Esophagus squamous epithelium (tissue), 5 donors: ENCODE measurements at places on chromosomes 4 and X. TPM values are rescaled to one million over a fixed set of nuclear protein-coding genes. Genes with fewer than 3 reads are reported as not detected.
A peak's percentile ranks its signal among the peaks of the same experiment; 100 is the strongest.

DNA sequence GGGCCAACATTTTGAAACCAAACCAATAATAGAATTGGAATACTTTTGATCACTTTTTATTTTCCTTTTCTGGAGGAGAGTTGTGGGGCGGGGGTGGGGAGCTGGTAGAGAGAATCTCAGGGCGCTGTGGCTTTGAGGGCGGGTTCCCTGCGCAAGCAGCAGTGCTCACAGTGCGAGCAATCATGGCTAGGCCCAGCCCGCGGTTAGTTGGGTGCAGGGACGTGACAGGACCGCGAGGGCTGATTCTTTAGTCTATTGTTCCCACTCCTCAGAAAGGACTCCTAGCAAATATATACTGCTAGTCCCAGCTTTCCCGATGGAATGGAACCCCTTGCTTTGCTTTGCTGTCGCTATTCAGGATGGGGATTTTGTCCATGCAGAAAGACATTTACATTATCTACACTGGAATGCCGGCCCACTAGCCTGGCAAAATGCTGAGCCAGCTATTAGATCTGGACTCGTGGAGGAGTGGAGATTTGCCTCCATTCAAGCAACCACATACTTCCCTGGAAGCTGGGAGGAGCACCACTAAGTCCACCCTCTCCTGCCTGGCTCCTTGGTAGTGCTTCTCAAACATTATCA is 23.9 kb upstream of the APLN start:
- H3K27me3 ChIP-seq = no peaks in the 10 kb centered on the region
- H3K36me3 ChIP-seq = no peaks in the 10 kb centered on the region
- peaks cover 22% of the 10 kb centered on the region for H3K4me1 ChIP-seq
- DNase-seq = no peak
- peak overlapping the region; percentile 59 for H3K27ac ChIP-seq

GRCh38 chr4:83217721-83218522 is 66.7 kb downstream of the COQ2 start:
- H3K4me3 ChIP-seq = no peak overlapping the region
- H3K4me1 ChIP-seq = peaks cover 29% of the 10 kb centered on the region
- no peak for DNase-seq
- H3K27me3 ChIP-seq = no peaks in the 10 kb centered on the region

DNA sequence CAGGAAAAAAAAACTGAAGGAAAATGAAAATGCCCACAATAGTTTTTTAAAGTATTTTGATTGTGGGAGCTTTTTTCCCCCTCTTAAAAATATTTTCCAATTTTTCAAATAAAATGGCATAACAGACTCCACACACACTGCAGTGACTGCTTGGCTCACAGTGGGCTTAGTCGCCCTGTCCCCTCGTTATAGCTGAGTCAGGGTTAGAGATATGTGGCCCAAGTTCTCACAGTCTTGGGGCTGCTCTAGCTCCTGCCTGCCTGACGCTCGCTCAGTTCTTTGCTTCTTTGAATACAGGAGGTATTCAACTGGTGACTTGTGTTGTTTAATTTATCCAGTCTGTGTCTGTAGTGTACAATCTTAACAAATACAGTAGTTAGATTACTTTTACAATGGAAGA is 47.7 kb downstream of the BEND2 start:
- H3K4me3 ChIP-seq = no peak overlapping the region
- H3K36me3 ChIP-seq = no peaks in the 10 kb centered on the region
- H3K27ac ChIP-seq = no peak overlapping the region
- H3K4me1 ChIP-seq = no peaks in the 10 kb centered on the region
- no peaks in the 10 kb centered on the region for H3K27me3 ChIP-seq

DNA sequence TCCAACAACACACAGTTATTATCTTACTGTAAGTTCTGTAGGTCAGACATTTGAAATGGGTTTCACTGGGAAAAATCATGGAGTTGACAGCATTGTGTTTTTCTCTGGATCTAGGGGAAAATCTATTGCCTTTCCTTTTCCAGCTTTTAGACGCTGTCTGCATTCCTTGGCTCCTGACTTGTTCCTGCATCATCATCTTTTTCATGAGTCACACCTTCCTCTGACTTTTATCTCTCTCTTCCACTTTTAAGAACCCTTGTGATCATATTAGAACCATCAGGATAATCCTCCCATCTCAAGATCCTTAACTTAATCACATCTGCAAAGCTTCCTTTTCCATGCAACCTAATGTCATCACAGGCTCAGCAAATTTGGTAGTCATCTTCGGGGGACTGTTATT is 1454.8 kb downstream of the RPA4 start:
- no peak for DNase-seq
- H3K36me3 ChIP-seq = no peaks in the 10 kb centered on the region
- no peaks in the 10 kb centered on the region for H3K4me1 ChIP-seq
- no peak overlapping the region for H3K4me3 ChIP-seq
- no peak overlapping the region for H3K27ac ChIP-seq

DNA sequence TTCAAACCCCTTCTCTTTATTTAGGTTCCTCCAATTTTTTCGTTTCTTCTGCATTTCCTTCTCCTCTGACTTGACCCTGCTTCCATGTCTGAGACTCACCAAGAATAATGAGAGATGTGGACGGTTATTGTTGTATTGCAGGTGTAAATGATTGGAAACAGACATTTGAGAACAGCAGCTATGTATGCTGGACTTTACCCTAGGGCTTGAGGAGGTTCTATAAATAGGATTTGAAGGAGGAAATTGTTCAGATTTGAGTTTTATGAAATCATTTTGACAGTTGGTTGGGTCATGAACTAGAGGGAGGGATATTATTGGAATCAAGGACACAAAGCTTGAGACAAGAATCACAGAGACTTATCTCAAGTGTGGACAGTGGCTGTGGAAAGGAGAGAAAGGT is 614.6 kb upstream of the CPEB2 start:
- H3K36me3 ChIP-seq = no peaks in the 10 kb centered on the region
- no peak overlapping the region for H3K27ac ChIP-seq
- no peaks in the 10 kb centered on the region for H3K4me1 ChIP-seq
- no peak overlapping the region for H3K4me3 ChIP-seq

- no peak overlapping the region for H3K4me3 ChIP-seq
- no peaks in the 10 kb centered on the region for H3K27me3 ChIP-seq
- peaks cover 8% of the 10 kb centered on the region for H3K4me1 ChIP-seq
- no peaks in the 10 kb centered on the region for H3K36me3 ChIP-seq
- DNase-seq = no peak
- H3K27ac ChIP-seq = no peak overlapping the region
Measured at GRCh38 chr4:55518442-55518841, 28.3 kb downstream of the CLOCK start.

- H3K27me3 ChIP-seq = no peaks in the 10 kb centered on the region
- no peak for DNase-seq
- H3K27ac ChIP-seq = no peak overlapping the region
- H3K4me1 ChIP-seq = no peaks in the 10 kb centered on the region
- no peak overlapping the region for H3K4me3 ChIP-seq
Measured at GRCh38 chr4:79563219-79563618, 155.2 kb upstream of the GK2 start.

DNA sequence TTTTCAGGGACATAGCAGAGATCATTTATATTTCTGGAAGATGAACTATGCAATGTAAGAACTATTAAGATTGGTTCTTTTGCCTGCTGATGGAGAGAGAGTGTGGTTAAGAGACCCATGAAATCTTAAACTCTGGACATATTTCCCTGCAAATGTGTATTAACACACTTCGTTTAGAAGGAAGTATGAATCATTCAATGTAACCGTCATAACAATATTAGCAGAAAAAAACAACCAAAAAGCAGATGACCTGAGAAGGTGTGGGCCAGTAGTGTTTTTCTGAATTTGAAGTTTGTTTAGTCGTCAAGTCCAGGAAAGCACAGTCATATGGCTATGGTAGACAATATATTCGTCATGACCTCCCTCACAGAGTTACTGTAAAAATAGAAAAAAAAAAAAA is 2.5 kb upstream of the TMPRSS11D start:
- peaks cover 7% of the 10 kb centered on the region for H3K4me1 ChIP-seq
- no peak overlapping the region for H3K4me3 ChIP-seq
- peak overlapping the region; percentile 72 for H3K27ac ChIP-seq
- no peak for DNase-seq

DNA sequence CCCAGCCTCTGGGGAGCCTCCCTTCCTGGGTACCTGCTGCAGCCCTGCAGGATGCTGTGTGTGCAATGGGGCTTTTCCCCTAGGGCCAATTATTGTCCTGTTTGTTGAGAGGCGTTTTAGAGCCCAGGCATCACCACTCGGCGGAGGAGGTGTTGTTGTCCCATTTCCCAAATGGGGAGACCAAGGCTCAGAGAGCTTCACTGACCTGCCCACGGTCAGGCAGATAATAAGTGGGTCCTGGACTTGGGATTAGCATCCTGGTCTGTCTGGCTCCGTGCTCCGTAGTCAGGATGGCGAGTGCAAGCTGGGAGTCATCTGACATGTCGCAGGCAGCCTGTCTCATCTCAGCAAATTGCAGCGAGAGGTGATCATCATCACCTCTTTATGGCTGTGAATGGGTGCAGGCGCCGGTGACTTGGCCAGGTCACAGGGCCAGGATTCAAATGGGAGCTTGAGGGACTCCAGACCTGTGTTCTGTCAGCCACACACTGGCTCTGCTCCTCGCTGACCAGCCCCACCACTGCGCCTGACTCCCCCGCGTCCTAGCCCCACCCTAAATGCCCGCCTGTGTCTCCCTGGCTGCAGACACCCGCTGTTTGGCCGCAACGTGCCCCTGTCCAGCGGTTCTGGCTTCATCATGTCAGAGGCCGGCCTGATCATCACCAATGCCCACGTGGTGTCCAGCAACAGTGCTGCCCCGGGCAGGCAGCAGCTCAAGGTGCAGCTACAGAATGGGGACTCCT is 16.6 kb downstream of the HTRA3 start:
- no peaks in the 10 kb centered on the region for H3K27me3 ChIP-seq
- H3K4me3 ChIP-seq = no peak overlapping the region
- peaks cover 11% of the 10 kb centered on the region for H3K4me1 ChIP-seq
- H3K27ac ChIP-seq = no peak overlapping the region

DNA sequence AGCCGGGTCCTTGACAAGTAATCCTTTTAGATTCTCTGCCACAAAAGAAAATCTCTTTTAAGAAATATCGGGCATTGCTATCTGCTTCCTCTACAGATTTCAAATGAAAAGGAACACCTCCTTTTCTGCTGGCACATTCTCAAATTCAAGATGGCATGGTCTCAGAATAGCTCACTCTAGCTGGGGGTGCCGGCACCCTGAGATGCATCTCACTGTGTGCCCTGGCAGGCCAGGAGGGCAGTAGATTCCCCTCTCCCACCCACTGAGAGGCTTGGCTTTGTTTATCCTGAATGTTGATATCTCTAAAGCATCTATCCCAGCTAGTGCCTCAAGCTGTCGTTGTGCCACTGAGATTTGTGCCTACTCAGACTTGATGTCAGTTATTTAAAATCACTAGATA is 319.5 kb downstream of the ARHGAP10 start:
- no peak overlapping the region for H3K27ac ChIP-seq
- no peak for DNase-seq
- H3K4me1 ChIP-seq = no peaks in the 10 kb centered on the region
- H3K36me3 ChIP-seq = no peaks in the 10 kb centered on the region
- no peak overlapping the region for H3K4me3 ChIP-seq

DNA sequence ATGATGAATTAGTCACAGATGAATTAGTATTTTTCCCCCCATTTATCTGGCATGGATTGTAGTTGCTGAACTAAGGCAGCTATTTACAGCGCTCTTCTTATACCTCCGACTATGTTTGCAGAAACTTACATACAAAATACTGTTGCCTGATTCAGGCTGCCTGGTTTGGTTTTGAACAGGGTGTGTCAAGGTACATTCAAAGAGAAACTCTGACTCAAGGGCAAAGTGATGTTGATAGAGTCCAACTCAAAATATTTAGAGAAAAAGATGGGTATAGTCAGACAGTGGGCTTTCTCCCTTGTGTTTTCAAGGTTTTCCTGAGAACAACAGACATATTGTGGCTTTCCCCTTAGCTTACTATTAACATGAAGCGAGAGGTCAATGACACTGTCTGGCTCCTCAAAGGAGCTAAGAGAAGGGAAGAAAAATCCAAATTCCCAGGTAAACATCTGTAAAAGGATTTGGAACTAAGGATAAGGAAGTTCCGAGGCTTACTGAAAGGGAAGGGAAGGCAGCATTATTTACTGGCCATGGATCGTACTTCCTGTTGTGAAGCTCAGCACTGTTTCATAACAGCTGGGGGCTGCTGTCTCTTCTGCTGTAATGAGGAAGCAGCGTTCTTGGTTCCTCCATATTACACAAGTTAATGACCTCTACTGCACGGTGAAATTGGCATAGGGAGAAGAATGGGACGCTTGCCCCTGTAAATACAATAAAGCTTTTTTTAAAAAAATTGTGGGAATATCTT is 30.9 kb downstream of the FAM9C start:
- H3K27ac ChIP-seq = peak overlapping the region; percentile 18
- peaks cover 32% of the 10 kb centered on the region for H3K4me1 ChIP-seq

DNA sequence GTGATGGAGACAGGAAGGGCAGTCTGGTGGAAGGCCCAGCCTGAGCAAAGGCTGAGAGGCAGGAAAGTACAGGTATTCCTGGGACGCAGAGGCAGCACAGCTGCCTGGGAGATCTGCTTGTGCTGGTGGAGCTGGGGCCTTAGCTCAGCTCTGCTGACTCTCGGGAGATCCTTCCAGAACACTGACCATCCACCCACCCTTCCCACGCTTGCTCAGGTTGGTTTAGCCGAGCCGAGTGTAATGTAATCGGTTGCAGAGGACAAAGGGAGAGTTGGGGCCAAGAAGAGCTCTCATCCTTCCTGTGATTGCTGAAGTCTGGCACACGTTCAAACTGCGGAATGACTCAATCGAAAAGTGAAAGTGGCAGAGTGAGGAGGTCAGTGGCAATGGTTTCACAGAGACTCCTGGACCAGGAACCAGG is 43.1 kb upstream of the GPR78 start:
- H3K36me3 ChIP-seq = no peaks in the 10 kb centered on the region
- DNase-seq = no peak
- no peak overlapping the region for H3K4me3 ChIP-seq
- peak overlapping the region; percentile 49 for H3K27ac ChIP-seq
- H3K27me3 ChIP-seq = no peaks in the 10 kb centered on the region

GRCh38 chrX:49884290-49884862 is 5.1 kb downstream of the USP27X start:
- DNase-seq = no peak
- no peak overlapping the region for H3K27ac ChIP-seq
- no peak overlapping the region for H3K4me3 ChIP-seq
- no peaks in the 10 kb centered on the region for H3K27me3 ChIP-seq
- H3K36me3 ChIP-seq = no peaks in the 10 kb centered on the region

GRCh38 chrX:34404386-34405070 is 252.6 kb downstream of the TMEM47 start:
- H3K4me1 ChIP-seq = no peaks in the 10 kb centered on the region
- H3K4me3 ChIP-seq = no peak overlapping the region
- H3K36me3 ChIP-seq = no peaks in the 10 kb centered on the region
- no peaks in the 10 kb centered on the region for H3K27me3 ChIP-seq
- no peak overlapping the region for H3K27ac ChIP-seq
- DNase-seq = no peak

Gene CDKN2AIP
- total RNA-seq = 20.3 TPM

Gene BMX
- 0.79 TPM for total RNA-seq

Gene WWC2
- 24.8 TPM for total RNA-seq

Gene CT45A3
- total RNA-seq = not detected

Gene FGF16
- total RNA-seq = not detected

Gene MAGEB17
- not detected for total RNA-seq

Gene USP27X
- total RNA-seq = 2.7 TPM

Gene PABPC1L2A
- total RNA-seq = not detected

Gene BRS3
- total RNA-seq = not detected

Gene SYN1
- 0.31 TPM for total RNA-seq
